SHP77 treated with DMSO at 0.1 percent for 48 hours (cell line): ENCODE measurements at places on chromosomes 1 and 21.

DNA sequence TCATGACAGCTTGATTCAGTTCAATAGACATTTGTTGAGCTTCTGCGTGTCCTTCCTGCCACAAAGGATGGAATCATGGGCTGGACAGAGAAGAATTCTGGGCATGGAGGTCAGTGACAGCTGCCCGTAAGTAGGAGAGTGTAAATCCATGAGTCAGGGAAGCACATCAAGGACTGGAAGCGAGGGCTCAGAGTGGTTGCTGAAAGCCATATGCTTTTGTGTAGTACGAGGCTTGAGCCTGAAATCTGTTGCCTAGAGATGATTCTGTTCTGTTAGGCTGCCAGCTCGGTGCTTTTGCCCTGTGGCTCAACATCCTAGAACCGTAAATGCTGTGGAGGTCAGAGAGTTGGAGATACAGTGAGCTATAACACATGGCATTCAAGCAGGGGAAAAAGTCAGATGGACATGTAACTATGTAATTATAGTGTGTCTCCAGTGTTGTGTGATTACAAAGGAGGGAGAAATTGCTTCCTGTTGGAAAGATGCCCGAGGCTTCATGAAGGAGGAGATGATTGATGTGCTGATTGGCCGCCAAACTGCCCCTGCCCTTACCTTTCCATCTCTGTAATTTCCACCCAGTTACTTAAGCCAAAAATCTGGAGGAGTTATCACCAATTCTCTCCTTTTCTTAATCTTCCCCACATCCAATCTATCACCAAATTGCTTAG lies 92.8 kb upstream of the CACNA1E start:
- no peak for DNase-seq

- peak; percentile 33 for DNase-seq
These were observed 433.1 kb downstream of the CAMTA1 start for GRCh38 chr1:7218210-7218832.

GRCh38 chr1:200143347-200143746 lies 115.8 kb downstream of the NR5A2 start:
- DNase-seq: no peak

DNA sequence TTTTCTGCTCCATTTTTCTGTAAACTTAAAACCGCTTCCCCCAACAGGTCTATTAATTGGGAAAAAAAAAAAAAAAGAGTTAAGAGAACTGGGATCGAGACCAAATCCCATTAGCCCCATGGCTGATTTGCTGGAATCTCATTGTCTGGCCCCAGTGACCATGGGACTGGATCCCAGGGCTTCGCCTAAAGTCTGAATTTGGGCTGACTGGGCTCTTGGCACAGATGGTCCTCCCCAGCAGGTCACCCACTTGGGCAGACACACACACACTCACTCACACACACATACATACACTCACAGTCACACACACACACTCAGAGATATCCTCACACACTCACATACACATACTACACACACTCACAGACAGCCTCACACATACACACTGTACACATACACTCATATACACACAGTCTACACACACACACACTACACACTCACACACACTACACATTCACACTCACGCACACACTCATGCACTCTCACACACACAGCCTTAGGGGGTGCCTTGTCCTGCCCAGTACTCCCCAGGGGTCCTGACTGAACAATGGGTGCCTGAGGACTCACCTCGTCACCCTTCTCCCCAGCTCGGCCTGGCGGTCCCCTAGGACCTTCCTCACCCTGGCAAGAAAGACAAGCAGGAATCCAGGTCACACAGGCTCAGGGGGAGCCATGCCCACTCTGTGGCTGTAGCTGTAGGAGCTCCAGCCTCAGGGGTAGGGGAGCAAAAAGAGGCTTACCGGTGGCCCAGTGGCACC lies 7.5 kb downstream of the COL9A2 start:
- no peak for DNase-seq

- DNase-seq: no peak
These were observed 39.7 kb downstream of the DNTTIP2 start for GRCh38 chr1:93839307-93839706.

- DNase-seq: no peak
These were observed 61.5 kb upstream of the ATP1B1 start for GRCh38 chr1:169044971-169045370.
